ENCODE measurements at places on chromosomes 1 and 21. TPM values are rescaled to one million over a fixed set of nuclear protein-coding genes. Genes with fewer than 3 reads are reported as not detected.

DCST1 gene
- total RNA-seq, result not detected

BARHL2 gene
- total RNA-seq, result not detected

C1orf116 gene
- total RNA-seq, result not detected

NFIA gene
- 6.7 TPM for total RNA-seq

RGS8 gene
- not detected for total RNA-seq
